ENCODE measurements at places on chromosomes 4 and X. TPM values are rescaled to one million over a fixed set of nuclear protein-coding genes. Genes with fewer than 3 reads are reported as not detected.

BRS3 gene
- not detected for polyA plus RNA-seq

TBC1D9 gene
- polyA plus RNA-seq: 0.22 TPM

HOPX gene
- 1,652 TPM for polyA plus RNA-seq

SULT1B1 gene
- polyA plus RNA-seq: 14.9 TPM

FAM184B gene
- not detected for polyA plus RNA-seq

EDA gene
- polyA plus RNA-seq: not detected

LANCL3 gene
- polyA plus RNA-seq: 1.0 TPM

C4orf51 gene
- not detected for polyA plus RNA-seq

OCIAD2 gene
- polyA plus RNA-seq: 174 TPM

- no peak overlapping the region for H3K4me3 ChIP-seq
- peaks cover 12% of the 10 kb centered on the region for H3K36me3 ChIP-seq
- DNase-seq: no peak
Measured at GRCh38 chr4:150593996-150594395, 12.0 kb downstream of the MAB21L2 start.

DNA sequence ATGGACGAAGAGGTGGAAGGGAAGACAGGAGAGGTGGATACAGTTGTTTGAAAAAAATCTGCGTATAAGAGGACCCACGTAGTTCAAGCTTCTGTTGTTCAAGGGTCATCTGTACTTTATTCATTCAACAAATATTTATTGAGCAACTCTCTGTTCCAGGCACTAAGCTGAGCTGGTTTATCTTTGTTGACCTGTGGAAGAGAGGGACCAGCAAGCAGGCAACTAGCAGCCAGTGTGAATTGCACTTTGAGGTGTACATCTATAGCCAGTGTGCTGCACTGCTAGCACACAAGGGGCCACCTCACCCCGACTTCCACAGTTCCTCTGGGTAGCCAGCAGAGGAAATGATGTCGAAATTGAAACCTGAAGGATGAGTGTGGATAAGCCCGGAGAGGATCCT lies 191.4 kb downstream of the SOWAHB start:
- no peaks in the 10 kb centered on the region for H3K4me1 ChIP-seq
- no peak for DNase-seq
- no peak overlapping the region for H3K27ac ChIP-seq
- no peak overlapping the region for H3K4me3 ChIP-seq
- H3K36me3 ChIP-seq: no peaks in the 10 kb centered on the region
- no peaks in the 10 kb centered on the region for H3K27me3 ChIP-seq

DNA sequence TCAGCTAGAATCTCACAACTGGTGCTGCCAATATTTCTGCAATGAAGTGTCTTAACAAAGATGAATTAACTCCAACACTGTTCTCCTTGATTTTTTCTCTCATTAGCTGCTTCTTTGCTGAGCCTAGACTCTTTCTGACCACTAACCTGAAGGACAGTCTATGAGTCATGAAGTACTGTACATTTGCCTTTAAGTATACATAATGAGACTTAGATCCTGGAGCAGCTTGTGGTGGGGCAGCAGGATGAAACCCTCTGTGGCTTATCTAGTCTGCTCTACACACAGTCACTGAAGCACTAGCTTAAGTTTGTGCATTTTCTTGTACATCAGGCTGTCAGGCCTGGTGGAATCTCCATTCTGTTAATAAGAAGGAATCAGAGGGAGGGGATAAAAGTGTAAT lies 307.4 kb upstream of the SMIM31 start:
- H3K4me1 ChIP-seq: no peaks in the 10 kb centered on the region
- H3K36me3 ChIP-seq: no peaks in the 10 kb centered on the region
- no peak overlapping the region for H3K27ac ChIP-seq

DNA sequence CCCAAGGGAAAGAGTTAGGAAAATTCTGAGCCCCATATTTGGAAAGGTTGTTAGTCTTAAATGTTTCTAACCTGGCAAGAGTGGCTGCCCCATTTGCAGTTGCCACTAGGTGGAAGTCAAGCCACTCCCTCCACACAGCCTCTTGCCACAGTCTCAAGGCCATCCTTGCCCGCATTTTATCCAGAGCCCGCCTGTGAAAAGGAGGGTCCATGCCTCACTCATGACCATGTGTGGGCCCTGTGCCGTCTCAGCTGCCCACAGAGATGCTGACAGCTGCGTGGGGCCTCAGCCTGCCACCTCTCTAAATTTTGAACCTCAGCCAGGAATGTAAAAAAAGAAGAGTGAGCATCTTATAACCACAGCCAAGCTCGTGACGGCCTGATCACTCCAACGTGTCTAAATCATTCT lies 201.5 kb upstream of the FAM241A start:
- no peak for DNase-seq
- H3K36me3 ChIP-seq: no peaks in the 10 kb centered on the region
- no peaks in the 10 kb centered on the region for H3K27me3 ChIP-seq

- peak overlapping the region; percentile 96 for H3K27ac ChIP-seq
- H3K4me1 ChIP-seq: peaks cover 67% of the 10 kb centered on the region
- peaks cover 7% of the 10 kb centered on the region for H3K36me3 ChIP-seq
- H3K4me3 ChIP-seq: peak overlapping the region; percentile 86
Measured at GRCh38 chrX:45758738-45759397, 558.2 kb upstream of the DIPK2B start.

DNA sequence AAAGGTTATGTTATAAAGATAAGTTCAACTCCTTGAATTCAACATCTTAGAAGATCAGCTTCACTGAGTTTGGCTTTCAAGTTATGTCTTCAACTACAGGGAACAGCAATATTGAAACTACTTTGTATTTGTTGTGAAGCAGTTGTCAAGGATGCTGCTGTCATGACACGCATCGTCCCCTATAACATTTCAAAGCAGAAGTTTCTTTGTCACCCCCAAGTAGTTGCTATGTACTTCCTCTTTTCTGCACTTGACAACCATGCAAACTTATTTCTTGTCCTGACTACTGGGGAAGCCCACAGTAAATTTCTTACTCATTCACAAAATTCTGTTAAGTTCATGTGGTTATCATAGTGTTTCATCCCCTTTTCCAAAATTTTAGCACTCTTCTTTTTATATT lies 14.3 kb downstream of the ANTXR2 start:
- peak overlapping the region; percentile 74 for H3K4me3 ChIP-seq
- H3K4me1 ChIP-seq: peaks cover 23% of the 10 kb centered on the region
- H3K27ac ChIP-seq: peak overlapping the region; percentile 95
- DNase-seq: peak; percentile 77
- no peaks in the 10 kb centered on the region for H3K27me3 ChIP-seq

GRCh38 chr4:77220828-77221613 lies 64.0 kb downstream of the CCNG2 start:
- no peak overlapping the region for H3K27ac ChIP-seq
- DNase-seq: no peak
- H3K27me3 ChIP-seq: peaks cover 5% of the 10 kb centered on the region
- no peak overlapping the region for H3K4me3 ChIP-seq
- H3K36me3 ChIP-seq: no peaks in the 10 kb centered on the region

GRCh38 chr4:142201041-142201440 lies 564.7 kb downstream of the IL15 start:
- DNase-seq: no peak
- no peaks in the 10 kb centered on the region for H3K4me1 ChIP-seq
- no peaks in the 10 kb centered on the region for H3K27me3 ChIP-seq
- H3K27ac ChIP-seq: no peak overlapping the region
- H3K36me3 ChIP-seq: no peaks in the 10 kb centered on the region

DNA sequence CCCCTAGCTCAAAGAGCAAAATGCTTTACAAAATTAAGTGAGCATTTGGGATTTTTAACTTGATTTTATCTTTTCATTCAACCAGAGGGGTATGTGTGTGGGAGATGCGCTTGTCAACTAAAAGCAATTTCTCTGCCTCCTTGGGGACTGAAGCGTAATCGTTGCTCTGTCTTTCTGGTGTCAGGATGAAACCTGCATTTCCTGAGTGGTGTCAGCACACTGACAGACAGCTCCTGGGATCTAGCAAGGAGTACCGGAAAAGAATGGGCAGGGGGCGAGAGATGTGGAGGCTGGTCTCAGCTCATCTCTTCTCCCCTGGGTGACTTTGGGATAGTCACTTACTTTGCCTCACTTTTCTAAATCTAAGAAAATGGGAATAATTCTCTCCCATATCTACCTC lies 5.1 kb upstream of the ARHGAP36 start:
- DNase-seq: no peak
- H3K27me3 ChIP-seq: peaks cover 15% of the 10 kb centered on the region
- H3K27ac ChIP-seq: no peak overlapping the region
- H3K4me1 ChIP-seq: no peaks in the 10 kb centered on the region

GRCh38 chr4:75345423-75345822 lies 168.8 kb downstream of the RCHY1 start:
- no peak overlapping the region for H3K27ac ChIP-seq
- H3K4me1 ChIP-seq: no peaks in the 10 kb centered on the region
- H3K27me3 ChIP-seq: peaks cover 4% of the 10 kb centered on the region
- H3K4me3 ChIP-seq: no peak overlapping the region

GRCh38 chrX:122441451-122441850 lies 742.6 kb upstream of the GRIA3 start:
- H3K4me1 ChIP-seq: no peaks in the 10 kb centered on the region
- H3K36me3 ChIP-seq: no peaks in the 10 kb centered on the region
- no peak for DNase-seq
- no peaks in the 10 kb centered on the region for H3K27me3 ChIP-seq
- H3K27ac ChIP-seq: no peak overlapping the region
- H3K4me3 ChIP-seq: no peak overlapping the region

DNA sequence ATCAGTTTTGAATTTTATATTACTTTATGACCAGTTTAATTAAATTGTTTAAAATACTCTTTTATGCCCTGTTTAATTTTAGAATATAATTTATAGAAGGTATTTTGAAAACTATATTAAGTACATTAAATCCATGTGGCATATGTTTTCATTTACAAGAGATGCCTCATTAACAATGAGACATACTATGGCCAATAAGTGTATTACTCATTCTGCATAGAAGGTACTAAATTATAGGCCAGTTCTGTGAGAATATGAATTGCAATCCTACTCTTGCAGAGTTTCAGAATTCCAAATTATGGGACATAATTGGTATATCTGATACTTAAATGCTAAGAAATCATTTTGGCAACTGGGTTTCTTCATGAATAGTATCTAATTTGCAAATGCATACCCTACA lies 951.1 kb downstream of the FAT4 start:
- H3K4me1 ChIP-seq: no peaks in the 10 kb centered on the region
- H3K27ac ChIP-seq: no peak overlapping the region
- H3K27me3 ChIP-seq: no peaks in the 10 kb centered on the region
- no peak overlapping the region for H3K4me3 ChIP-seq

- DNase-seq: no peak
- no peak overlapping the region for H3K4me3 ChIP-seq
- H3K4me1 ChIP-seq: no peaks in the 10 kb centered on the region
- peaks cover 9% of the 10 kb centered on the region for H3K27me3 ChIP-seq
- no peaks in the 10 kb centered on the region for H3K36me3 ChIP-seq
Measured at GRCh38 chr4:7295911-7296660, 103.7 kb downstream of the SORCS2 start.

DNA sequence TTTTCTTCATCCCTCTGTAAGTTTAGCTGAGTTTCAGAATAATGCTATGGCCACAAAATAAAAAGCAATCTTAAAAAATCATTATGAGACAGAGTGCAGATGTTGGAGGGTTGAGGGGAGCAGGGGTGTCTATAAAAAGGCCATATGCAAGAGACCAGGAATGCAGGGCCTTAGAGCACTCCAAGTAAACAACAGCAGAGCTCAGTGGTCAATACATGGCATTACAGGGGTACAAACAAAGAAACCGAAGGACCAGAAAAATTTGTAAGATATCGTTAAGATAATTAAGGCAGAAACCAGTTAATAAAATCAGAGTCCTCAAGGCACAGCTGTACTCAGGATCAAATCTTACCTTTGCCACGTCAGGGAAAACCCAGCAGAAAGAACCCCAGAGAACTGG lies 28.4 kb upstream of the NDST3 start:
- DNase-seq: no peak
- no peak overlapping the region for H3K4me3 ChIP-seq
- no peaks in the 10 kb centered on the region for H3K4me1 ChIP-seq
- no peak overlapping the region for H3K27ac ChIP-seq
- peaks cover 3% of the 10 kb centered on the region for H3K27me3 ChIP-seq

GRCh38 chrX:38494239-38494823 lies 67.0 kb upstream of the TSPAN7 start:
- no peak for DNase-seq
- no peak overlapping the region for H3K27ac ChIP-seq
- H3K36me3 ChIP-seq: no peaks in the 10 kb centered on the region
- H3K4me3 ChIP-seq: no peak overlapping the region
- H3K27me3 ChIP-seq: peaks cover 5% of the 10 kb centered on the region
- H3K4me1 ChIP-seq: no peaks in the 10 kb centered on the region

DNA sequence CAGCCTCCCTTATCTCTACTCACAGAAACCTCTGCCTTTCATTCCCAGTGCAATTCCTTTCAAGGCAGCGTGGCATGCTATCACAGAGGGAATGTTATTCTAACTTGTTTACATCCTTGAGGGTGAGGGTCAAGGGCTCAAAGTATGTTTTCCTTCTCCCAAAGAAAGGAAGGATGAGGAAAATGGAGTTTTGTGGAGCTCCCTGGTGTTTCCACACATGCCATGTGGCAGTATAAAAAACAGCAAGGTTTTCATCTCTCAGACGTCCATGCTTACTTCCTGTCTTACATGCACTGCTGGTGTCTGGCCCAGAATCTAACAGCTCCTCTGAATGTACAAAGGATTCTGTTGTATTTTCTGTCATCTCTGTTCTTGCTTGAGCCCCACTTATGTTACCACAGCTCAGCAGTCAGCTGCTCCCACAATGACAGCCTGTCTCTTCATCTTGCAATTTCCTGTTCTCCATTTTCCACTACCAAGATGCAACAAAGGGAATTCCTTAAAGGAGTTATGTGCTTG lies 128.0 kb downstream of the SNCA start:
- DNase-seq: no peak
- H3K36me3 ChIP-seq: no peaks in the 10 kb centered on the region
- H3K27me3 ChIP-seq: no peaks in the 10 kb centered on the region
- H3K27ac ChIP-seq: no peak overlapping the region
- no peak overlapping the region for H3K4me3 ChIP-seq

DNA sequence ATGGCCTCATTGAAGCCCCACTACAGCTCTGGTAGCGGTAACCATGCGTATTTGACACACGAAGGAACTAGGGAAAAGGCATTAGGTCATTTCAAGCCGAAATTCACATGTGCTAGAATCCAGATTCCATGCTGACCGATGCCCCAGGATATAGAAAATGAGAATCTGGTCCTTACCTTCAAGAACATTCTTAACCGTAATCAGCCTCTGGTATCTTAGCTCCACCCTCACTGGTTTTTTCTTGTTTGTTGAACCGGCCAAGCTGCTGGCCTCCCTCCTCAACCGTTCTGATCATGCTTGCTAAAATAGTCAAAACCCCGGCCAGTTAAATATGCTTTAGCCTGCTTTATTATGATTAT lies 876 bp downstream of the HPRT1 start:
- H3K27ac ChIP-seq: peak overlapping the region; percentile 23
- DNase-seq: no peak
- H3K27me3 ChIP-seq: peaks cover 3% of the 10 kb centered on the region
- H3K36me3 ChIP-seq: no peaks in the 10 kb centered on the region

- no peak for DNase-seq
- H3K27ac ChIP-seq: no peak overlapping the region
- H3K36me3 ChIP-seq: no peaks in the 10 kb centered on the region
- H3K4me1 ChIP-seq: no peaks in the 10 kb centered on the region
Measured at GRCh38 chr4:16360694-16361262, 134.5 kb upstream of the TAPT1 start.

- no peak for DNase-seq
- H3K27me3 ChIP-seq: no peaks in the 10 kb centered on the region
- H3K4me1 ChIP-seq: peaks cover 24% of the 10 kb centered on the region
- H3K27ac ChIP-seq: peak overlapping the region; percentile 48
Measured at GRCh38 chr4:67684839-67685531, 16.0 kb downstream of the UBA6 start.

Measured in immature natural killer cell (primary cell).